Substantia nigra (tissue), 51 donors: ENCODE measurements at places on chromosomes 2 and 18.

DNA sequence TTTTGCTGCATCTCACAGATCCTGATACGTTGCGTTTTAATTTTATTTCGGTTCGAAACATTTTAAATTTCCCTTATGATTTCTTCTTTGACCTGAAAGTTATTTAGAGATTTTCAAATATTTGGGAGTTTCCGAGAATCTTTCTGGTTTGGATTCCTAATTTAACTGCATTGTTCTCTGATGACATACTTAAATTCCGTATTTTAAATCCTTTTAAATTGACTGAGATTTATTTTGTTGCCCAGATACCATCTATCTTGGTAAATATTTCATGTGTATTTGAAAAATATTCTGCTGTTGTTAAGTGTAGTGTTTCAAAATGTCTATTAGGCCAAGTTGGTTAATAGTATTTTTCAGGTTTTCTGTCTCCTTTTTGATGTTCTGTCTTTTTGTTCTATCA is 37.7 kb downstream of the MROH2A start:
- DNase-seq = no peak

DNA sequence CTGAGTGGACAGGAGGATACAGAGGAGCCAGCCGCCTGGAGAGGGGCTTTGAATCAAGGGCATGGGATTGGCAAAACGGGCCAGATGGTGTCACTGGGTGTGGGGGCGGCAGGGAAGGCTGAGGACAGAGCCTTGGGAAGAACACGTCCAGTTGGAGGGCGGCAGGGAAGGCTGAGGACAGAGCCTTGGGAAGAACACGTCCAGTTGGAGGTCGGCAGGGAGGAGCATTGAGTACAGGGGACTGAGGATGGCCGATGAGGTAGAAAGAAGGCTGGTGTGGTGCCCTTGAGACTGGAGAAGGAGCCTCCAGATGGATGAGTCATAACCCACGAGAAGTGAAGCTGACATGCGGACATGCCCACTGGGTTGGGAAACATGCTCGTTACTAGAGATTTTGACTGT is 4.5 kb downstream of the HES6 start:
- DNase-seq = no peak

- no peak for DNase-seq
Observed at GRCh38 chr2:223619486-223620129, 17.4 kb upstream of the SCG2 start.

DNA sequence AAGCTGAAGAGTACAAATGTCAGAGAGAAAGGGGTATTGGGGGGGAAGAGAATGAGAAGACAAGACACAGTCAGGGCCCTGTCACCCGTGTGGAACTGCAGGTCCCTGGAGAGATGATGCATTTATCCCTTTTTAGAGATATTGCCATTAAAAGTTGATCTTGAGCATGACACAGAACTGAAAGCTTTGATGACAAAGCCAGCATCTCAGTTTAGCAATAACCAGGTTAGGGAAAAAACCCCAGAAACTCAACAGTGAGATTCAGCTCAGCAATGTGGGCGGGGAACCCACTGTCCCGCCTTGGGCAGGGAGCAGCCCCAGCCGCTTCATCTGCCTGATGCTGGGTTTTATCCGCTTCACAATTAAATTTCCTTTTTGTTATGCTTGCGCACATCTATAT is 181.1 kb downstream of the NEDD4L start:
- DNase-seq = no peak

GRCh38 chr2:201203916-201204654 is 21.1 kb downstream of the CASP10 start:
- DNase-seq = no peak

DNA sequence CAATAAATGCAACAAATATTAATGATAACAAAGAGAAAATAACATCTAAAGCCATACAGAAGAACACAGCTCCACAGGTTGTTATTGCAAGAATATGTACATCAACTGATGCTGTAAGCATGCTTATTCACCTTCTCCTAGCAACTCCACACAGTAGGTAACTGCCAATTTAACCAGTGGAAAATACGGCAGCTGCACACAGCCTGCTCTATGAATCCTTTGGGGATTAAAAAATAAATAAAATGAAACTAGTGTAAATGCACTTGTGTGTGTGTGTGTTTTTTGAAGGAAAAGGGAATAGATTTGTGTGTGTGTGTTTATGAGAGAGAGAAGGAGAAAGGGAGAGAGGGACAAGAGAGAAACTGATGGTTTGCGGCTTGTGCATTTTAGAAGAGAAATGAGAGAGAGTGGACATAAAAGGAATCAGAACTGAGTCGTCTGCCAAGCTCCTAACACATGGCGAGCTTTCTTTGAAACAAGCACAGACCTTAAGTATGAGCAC is 96.2 kb upstream of the PDE1A start:
- no peak for DNase-seq

- DNase-seq = peak; percentile 36
Observed at GRCh38 chr2:177675350-177675821, 282.8 kb downstream of the AGPS start.

DNA sequence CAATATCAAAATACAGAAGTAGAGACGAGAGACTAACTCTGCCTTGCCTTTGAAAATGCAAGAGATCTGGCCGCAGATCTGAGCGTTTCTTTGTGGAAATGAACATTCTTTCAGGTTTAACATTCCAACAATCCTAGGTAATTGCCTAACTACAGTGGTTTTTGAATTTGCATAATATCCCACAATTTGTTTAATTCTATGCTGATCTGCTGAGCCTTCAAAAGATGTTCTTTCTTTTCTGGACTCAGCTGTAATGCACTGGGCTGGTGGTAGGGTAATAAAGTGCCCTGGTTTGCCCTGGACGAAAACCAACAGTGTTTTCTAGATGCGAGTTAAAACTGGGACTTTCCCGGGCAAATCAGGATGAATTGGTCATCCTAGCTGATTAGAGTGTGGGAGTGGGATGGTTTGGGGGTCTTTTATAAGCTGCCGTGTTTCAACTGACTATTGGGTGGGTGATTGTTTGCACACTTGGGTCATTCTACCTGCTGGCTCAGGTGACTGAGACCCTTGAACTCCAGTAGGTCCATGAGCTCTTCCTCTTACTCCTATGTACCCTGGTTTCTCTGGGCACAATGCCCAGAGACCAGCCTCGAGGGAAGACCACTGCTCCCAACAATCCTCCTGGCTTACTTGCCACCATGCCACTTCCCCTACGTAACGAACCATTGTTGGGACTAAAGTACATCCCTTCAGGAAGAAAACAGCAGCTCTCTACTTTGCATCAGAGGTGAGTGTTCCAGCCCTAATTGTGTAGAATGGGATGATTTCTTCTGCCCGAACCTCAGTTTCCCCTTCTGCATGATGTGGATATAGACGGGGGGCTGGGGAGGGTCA is 3.4 kb upstream of the PAX8 start:
- no peak for DNase-seq

GRCh38 chr2:46438794-46439193 is 40.6 kb upstream of the TMEM247 start:
- no peak for DNase-seq

DNA sequence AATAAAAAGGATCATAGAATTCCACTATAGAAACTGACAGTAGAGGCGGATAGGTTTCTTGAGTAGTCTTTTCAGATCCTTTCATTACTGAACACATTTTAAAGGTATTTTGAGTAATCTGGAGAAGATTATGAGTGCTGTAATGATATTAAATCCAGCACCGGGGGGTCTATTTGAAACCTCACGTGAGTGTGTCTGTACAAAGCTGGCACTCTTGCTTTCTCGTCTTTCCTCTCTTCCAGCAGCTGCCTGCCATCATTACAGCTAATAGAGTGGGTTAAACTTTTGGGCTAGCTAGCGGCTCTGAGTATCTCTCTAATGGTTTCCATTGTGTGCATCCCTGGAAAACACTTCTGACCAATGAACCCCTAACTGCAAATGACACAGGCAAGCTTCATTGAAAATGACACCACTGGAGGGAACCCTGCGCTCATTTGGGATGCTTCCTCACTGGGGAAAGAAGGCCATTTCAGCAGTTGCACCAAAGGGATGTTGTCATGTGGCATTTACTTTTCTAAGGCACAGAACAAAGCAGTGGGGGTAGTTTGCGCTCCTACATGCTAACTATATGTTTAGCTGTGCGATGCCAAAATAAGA is 101.0 kb downstream of the HRH4 start:
- DNase-seq = no peak

DNA sequence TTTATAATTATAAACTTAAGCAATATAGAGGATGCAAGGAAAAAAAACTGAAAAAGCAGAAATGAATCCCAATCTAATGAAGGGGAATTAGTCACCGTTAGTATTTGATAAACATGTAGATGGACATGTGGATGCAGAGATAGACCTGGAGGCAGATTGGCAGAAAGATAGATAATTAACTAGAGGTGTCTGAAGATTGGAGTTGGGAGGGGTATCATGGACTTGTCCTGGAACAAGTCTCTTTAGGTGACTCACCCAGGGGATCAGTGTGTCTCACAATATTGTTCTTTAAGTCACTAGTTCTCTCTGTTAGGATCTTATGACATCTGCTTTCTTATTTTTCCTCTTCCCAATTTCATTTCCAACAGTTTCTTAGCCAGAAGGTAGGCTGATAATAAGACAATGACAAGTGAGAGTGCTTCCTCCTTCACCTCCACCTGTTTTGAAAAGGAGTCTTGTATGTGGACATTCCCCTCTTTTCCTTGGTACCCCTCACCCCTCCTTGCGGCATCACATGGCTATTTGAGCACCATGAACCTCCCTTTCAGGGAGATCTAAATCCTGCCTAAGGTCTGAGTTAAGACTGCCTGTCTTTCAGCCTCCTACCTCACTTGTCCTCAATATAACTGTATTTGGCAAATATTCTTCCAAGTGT is 987.7 kb downstream of the TSN start:
- no peak for DNase-seq

DNA sequence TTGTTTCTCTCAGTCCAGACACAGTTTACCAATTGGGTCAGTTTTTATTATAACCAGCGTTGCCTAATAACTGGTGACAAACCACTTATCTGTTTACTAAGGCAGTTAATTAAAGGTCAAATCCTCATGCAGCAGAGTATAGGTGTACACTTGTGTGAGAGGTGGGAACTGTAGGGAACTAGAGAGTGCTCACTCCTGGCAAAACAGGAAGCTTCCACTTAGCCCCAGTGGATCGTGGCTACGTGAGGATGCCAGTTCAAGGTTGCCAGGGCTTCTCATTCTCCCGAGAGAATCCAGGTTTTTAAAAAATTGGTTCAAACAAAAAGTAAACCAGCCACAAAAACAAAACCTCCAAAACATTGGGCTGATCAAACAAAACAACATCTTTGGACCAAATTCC is 8.1 kb downstream of the CYBRD1 start:
- DNase-seq = no peak

DNA sequence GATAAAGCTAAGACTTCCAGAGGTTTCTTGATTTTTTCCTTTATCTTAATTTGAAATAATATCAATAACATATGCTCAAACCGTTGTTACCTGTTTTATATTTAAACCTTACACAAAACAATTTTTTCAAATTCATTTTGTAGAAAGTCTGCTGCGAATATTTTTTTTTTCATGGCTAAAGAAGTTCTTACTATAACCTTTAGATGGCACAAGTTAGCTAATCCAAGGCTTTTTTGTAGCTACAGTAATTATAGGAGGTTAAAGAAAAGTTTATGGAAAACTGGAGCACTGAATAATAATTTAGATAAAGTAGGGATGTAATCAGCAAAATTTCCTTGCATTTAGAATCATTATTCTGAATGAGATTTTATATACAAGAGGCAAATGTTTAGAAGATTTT is 78.0 kb upstream of the PNPT1 start:
- no peak for DNase-seq

DNA sequence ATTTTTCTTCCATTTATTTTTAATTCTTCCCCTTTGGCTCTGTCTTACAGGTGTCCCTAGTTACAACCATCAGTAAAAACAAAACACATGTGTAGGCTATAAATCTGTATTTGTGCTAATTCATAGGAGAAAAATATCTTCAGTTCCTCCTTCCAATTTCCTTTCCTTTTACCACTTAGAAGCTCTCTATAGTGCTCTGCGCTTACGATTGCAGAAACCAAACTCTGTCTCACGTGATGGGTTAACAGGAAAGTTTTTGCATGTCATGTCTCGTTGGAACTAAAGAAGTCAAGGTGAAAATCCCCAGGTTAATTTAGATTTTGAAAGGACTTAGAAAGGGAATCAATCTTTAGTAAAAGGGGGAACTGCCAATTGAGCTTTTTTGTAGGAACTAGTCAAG is 1390.5 kb upstream of the ZEB2 start:
- DNase-seq = no peak

GRCh38 chr2:47651296-47651695 is 131.6 kb upstream of the MSH6 start:
- DNase-seq = no peak

- no peak for DNase-seq
Observed at GRCh38 chr2:15173501-15173900, 387.6 kb downstream of the NBAS start.

GRCh38 chr2:235779444-235779896 is 285.6 kb downstream of the AGAP1 start:
- DNase-seq = peak; percentile 77

DNA sequence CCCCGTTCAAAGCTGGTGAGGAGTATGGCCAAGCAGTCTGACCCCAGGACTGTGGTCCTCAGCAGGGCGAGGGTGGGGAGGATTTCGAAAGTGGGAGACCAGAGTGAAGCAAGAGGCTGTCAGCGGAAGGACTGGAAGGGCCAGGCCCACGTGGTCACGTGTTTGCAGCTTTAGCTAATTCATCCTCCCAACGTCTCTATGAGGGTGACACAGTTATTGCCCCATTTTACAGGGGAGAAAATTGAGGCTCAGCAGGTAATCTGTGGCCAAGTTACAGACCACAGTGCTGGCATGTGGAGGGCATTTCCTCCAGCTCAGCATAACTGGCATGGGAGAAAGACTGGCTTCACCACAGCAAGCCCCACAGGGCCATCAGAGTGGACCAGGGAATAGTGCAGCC is 45.4 kb upstream of the LTBP1 start:
- DNase-seq = no peak
